Frontal cortex (tissue), 4 donors: ENCODE measurements at places on chromosomes 6 and 20. TPM values are rescaled to one million over a fixed set of nuclear protein-coding genes. Genes with fewer than 3 reads are reported as not detected.

PRND gene
- 2.0 TPM for total RNA-seq

GRCh38 chr6:32432050-32432450 is 7.6 kb upstream of the HLA-DRA start:
- peak; percentile 27 for DNase-seq

GRCh38 chr6:37608587-37608986 is 89.1 kb downstream of the MDGA1 start:
- DNase-seq = no peak

DNA sequence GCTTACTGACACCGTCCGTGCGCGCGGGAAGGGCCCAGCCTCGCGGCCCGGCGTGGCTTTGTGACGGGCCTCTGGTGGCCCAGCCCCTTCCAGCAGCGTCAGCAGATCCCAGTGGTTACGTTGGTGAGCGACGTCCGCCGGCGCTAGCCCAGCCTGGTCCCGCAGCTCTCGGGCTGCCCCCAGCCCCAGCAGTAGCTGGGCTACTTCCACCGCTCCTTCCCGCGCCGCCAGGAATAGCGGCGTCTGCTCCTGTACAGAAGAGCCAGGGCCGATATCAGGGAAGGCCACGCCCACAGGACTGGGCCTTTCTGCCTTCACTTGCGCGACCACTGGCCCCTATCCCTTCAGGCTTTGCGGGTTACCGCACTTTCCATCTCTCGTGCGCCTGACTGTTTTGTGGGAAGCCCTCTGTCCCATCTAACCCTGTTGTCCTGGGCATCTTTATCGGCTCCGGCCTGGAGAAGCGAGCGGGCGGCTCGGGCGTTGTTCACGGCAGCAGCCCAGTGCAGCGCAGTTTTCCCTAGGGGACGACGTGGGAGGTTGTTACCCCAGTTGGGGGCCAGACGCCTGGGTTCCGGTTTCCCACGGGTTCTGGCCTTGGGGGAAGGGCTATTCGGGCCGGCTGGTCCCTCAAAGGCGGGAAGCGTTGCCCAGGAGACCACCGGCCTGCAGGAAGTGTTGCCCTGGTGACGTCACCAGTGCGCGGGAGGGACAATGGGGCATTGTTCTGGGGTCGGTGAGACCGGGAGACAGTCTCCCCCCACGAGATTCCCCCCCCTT is 3.6 kb upstream of the GPSM3 start:
- peak; percentile 88 for DNase-seq

DNA sequence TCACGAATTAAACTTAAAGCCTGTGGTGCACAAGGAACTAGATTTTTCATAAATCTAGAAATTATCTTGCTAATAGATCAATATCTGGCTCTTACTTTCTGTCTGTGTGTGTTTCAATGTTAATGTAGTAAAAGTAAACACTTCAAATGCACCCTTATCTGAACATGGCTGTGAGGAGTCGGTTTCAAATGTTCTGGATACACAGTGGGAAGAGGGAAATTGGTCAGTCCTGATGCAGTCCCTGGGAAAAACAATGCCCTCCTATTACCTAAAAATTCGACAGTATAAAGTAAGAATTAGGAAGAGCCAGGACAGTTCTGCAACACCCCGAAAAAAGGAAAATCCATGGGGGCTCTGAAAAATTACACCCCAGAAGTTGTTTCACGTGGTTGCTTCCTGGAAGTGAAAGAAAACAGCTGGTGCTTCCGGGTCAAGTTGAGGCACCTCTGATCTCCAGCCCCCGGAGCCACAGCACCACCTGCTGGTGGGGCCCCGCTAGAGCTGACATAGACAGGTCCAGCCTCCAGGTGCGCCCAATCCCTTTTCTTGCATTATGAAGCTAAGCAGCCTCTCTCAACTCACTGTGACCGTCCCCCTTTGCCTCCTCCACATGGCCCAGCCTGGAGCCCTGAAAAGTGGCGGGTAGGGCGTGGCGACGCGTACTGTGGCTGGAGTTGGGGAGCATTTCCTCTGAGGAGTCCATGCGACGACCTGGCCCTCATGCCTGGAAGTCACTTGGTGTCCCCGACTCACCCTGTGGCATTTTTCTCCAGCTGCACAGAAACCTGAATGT is 8.3 kb downstream of the SEMG2 start:
- no peak for DNase-seq

DNA sequence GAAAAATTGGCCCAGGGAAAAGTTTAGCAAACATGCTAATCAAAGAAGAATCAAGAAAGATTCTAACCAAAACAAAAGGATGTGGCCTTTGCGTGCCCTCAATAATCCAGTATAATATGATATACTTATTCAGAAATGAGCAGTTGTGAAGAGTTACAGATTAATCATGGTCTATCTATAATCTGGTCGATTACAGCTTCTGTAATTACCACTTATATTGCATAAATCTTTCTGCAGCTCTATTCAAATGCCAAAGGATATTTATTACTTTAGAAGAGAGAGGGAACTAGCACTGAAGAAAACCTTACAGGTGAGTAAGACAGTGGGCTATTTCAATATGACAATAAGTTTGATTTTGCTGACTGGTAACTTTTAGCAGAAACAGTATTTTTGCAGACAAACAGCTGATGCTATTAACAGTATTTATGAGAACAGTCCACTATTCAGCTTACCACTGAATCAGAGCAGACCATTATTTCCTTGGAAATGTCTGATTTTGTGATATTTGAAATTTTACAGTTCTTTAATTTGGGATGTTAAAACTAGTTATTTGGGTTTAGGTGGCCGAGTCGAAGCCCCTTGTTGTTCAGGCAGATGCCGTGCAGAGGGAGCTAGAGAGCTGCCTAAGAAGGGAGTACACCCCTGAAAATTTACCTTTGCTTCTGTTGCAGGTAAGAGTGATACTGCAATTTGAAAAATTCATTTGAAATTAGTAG is 92.2 kb downstream of the CEP57L1 start:
- DNase-seq = peak; percentile 5

GRCh38 chr6:111949546-111949945 is 76.3 kb upstream of the FYN start:
- DNase-seq = no peak

CD109 gene
- total RNA-seq = 1.6 TPM

DNA sequence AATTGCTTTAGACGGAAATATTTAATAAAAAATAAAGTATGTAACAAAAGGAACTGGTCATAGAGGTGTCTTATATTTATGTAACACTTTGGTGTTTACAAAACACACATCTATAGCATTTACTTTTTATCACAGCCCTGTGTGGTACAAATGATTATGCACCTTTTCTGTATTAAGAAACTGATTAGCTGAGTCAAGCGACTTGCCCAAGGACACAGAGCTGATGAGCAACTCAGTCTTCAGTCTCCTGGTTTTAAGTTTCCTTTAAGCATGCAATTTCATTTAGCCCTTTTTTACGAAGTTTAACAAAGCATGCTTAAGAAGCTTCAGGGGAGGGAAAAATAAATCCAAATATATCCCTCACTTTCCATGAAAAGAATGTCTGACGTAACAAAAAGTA is 2.5 kb downstream of the DCDC2 start:
- no peak for DNase-seq

HLA-DPA1 gene
- 1.6 TPM for total RNA-seq

DNA sequence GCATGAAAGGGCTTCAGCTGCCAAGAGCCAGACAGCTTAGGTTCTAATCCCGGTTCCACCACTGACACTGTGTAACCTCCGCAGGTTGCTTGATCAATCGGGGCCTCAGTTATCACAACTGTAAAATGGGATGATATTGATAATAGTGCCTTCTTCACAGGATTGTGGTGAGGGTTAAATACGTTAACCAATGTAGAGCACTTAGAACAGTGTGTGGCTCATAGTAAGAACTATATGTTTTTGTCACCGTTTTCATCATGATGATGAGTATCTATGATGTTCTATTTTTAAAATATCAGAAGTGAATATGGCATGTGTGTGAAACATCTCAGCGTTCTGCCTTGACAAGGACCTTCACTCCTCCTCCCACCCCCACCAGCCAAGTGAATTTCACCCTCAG is 10.3 kb upstream of the MAPK13 start:
- no peak for DNase-seq

- no peak for DNase-seq
These were observed 42.7 kb downstream of the FILIP1 start for GRCh38 chr6:75450903-75451302.

DNA sequence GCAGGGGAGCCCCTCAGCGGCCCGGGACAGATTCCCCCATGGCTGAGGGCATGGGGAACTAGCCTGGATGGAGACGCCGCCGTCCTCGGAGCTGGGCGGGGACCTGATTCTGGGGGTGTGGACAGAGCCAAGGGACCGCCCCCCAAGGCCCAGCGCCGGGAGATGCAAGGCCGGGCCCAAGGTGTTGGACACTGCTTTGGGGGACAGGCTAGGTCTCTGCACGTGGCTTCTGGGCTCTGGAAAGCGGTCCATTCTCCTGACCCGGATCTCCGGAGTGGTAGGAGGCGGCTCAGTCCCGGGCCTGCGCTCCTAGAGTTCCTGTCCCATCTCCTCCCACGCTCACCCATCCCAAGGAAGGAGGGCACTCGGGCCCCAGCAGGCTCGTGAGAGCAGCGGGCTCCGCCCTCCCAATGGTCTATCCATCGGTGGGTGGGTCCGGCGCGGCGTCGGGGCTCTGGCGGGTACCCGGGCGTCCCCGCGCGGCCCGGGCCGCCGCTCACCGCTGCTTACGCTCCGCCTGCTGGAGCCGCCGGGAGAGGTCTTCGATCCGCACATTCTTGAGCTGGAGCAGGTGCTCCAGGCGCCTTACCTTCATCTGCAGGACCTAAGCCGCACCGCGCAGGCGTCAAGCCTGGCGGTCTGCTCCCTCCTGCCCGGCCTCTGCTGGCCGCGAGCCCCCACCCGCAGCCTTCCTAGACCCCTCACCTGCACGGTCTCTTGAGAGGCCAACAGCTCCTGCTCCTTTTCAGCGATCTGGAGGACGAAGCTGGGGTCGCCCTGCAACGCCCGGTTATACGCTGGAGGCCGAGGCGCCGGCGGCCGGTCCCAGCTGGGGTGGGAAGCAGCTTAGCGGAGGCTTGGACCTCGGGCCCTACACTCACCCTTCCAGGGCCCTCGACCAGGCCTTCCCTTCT is 3.3 kb downstream of the SPEF1 start:
- DNase-seq = no peak

- no peak for DNase-seq
These were observed 6.0 kb downstream of the SRC start for GRCh38 chr20:37351689-37352607.

SMOC2 gene
- 4.9 TPM for total RNA-seq

- DNase-seq = no peak
These were observed 110.0 kb downstream of the TSHZ2 start for GRCh38 chr20:53081916-53082863.

- DNase-seq = no peak
These were observed 81.2 kb downstream of the PREP start for GRCh38 chr6:105321728-105322127.

DNA sequence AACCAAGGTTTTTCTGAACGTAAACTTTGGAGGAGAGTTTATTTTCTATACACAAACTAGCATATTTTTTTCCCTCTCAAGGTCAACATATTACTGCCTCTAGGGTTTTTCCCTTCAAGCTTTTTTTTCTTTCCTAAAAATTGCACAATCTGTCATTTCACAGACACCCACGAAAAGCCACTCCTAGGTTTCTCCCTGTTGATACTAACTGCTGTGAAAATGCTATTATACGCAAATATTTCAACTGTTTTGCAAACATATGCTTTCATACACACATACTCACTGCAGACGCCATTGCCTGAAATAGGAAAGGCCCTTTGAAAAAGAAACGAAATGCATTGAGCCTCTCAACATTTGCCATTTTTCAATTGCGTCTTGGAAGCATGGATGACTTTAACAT is 333.0 kb downstream of the CD83 start:
- no peak for DNase-seq

ZNF451 gene
- total RNA-seq = 156 TPM

- DNase-seq = no peak
These were observed 534.1 kb upstream of the JAG1 start for GRCh38 chr20:11207749-11208502.

SLC18B1 gene
- total RNA-seq = 17.5 TPM

MUC22 gene
- total RNA-seq = not detected

GRCh38 chr6:124765280-124765679 is 197.0 kb upstream of the RNF217 start:
- no peak for DNase-seq

TRIM15 gene
- not detected for total RNA-seq

DPPA5 gene
- not detected for total RNA-seq

- DNase-seq = no peak
These were observed 131.5 kb upstream of the RALGAPA2 start for GRCh38 chr20:20843982-20844381.

- DNase-seq = no peak
These were observed 112.8 kb downstream of the BTBD3 start for GRCh38 chr20:12030470-12030869.

GRCh38 chr6:137743493-137743892 is 123.6 kb upstream of the TNFAIP3 start:
- DNase-seq = no peak

TUBB1 gene
- total RNA-seq = 0.41 TPM

HSPA1A gene
- total RNA-seq = 111 TPM

DNA sequence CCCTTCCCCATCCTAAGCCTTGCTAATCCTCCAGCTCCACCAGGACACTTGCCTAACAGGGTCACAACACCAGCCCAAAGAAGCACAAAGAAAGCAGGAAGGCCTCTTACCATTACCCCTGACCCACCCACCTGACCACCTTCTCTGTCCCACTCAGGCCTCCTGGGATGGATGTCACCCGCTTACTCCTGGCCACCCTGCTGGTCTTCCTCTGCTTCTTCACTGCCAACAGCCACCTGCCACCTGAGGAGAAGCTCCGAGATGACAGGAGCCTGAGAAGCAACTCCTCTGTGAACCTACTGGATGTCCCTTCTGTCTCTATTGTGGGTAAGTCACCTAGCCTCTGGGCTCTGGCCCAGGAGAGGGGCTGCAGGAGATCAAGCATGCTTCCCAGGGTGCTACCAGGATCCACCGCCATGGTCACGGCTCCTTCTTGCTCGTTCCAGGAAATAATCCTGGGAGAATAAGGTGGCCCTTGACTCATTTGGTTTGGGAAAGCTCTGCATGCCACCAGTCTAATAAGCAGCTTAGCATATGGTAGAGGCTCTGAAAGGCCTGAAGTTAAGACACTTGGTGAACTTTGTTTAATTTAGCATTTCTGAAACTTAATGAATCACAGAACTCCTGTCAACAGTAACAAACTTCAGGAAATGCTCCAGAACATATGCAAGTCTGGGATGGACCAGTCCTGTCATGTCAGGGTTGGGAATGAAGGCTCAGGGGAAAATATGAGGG is 19.2 kb downstream of the ASIP start:
- DNase-seq = no peak

DNA sequence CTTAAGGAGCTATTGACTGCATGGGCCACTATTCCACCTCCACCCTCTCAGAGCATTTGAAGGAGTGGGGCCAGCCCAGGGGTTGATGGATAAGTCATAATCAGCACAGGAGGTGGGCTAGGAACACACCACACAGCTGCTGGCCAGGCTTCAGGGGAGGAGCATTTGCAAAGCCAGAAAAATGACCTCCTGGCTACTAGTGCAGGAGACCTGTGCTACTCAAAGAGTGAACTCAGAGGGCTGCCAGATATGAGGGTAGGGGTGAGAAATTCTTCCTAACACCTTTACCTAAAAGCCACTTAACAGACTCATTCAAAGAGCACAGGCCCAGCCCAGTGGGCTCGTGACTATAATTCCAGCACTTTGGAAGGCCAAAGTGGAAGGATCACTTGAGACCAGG is 210.8 kb downstream of the TBXT start:
- no peak for DNase-seq

SLC12A5 gene
- total RNA-seq = 18.8 TPM

GRCh38 chr6:20965915-20966314 is 431.7 kb downstream of the CDKAL1 start:
- DNase-seq = no peak

- no peak for DNase-seq
These were observed 49.4 kb upstream of the MCUR1 start for GRCh38 chr6:13863699-13864155.
